Esophagus muscularis mucosa (tissue), 4 donors: ENCODE measurements at places on chromosomes 11 and 22. TPM values are rescaled to one million over a fixed set of nuclear protein-coding genes. Genes with fewer than 3 reads are reported as not detected.

DNA sequence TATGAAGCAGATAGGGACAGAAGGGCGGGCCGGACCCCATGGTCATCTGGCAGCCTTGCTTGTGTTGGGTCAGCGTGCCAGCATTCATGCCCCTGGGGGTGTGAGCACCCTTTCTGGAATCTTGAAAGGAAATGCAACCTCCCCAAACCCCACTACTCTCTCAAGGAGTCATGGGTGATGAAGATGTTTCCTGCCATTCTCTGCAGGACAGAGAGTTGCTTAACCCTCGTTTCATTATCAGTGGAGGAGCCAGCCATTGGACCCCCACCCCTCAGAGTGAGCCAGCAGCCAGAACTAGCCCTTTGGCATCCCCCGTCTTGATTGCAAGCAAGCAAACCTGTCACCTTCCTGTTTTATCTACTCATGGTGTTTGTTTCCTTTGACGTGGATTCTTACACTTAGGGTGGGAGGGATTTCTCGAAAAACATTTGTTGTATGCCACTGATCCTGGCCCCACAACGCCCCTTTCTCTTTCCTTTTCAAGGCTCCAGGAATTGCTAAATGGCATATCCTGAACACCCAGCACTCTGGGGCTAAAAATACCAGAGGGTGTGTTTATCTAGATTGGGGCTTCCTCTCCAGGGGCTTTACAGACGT lies 258.3 kb downstream of the ETS1 start:
- H3K36me3 ChIP-seq, result no peaks in the 10 kb centered on the region
- no peaks in the 10 kb centered on the region for H3K27me3 ChIP-seq
- H3K4me3 ChIP-seq, result no peak overlapping the region
- no peak for DNase-seq
- no peaks in the 10 kb centered on the region for H3K4me1 ChIP-seq
- no peak overlapping the region for H3K27ac ChIP-seq

- no peak overlapping the region for H3K27ac ChIP-seq
- no peak overlapping the region for H3K4me3 ChIP-seq
- no peak for DNase-seq
- H3K36me3 ChIP-seq, result no peaks in the 10 kb centered on the region
- no peaks in the 10 kb centered on the region for H3K27me3 ChIP-seq
Measured at GRCh38 chr22:41052661-41053490, 39.5 kb upstream of the EP300 start.

DNA sequence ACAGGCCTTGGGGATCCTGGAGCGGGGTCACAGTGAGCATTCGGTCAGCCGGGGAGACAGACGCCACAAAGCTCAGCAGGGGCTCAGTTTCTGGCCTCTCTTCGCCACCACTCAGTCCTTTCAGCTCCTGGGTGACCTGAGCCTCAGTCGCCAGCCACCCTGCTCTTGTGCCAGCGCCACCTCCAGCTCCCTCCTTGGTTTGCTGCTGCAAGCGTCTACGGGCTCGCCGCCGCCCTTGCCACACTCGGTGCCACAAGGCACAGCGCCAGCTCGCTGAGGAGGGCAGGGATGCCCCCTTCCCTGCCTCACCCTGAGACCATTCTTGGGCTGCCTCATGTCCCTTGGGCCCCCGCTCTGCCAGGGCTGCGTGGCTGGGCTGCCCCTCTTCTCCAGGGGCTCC lies 1.5 kb upstream of the EEF1G start:
- peak overlapping the region; percentile 94 for H3K27ac ChIP-seq
- H3K4me3 ChIP-seq, result peak overlapping the region; percentile 84
- no peak for DNase-seq

DNA sequence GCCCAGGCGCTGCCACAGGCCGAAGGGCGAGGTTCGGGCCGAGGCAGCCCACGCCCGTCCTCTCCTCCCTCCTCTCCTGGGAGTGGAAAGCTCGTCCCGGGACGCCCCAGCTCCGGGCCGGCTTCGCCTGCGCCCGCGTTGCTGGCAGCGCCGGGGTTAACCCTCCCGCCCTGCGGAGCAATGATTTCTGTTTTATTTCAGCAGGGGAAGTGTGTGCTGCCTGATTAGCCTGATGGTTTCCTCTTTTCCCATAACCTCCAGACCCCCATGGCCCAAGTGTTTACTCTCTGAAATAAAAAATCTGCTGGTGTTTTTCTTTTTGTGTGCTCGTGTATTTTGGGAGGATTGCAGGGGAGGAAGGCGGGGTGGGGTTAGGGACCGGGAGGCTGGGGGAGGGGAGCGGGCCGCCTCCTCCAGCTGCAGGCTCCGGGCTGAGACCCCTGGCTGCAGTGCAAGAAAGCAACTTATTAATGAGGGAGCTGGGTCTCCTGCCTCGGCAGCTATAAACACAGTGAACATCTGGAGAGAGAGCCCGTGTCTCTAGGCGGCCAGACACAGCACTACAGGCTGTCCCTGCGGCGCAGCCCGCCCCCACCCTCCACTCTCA lies 38.6 kb downstream of the ETS1 start:
- H3K36me3 ChIP-seq, result no peaks in the 10 kb centered on the region
- peak overlapping the region; percentile 66 for H3K27ac ChIP-seq
- DNase-seq, result no peak
- H3K27me3 ChIP-seq, result no peaks in the 10 kb centered on the region
- peak overlapping the region; percentile 54 for H3K4me3 ChIP-seq

- H3K4me3 ChIP-seq, result no peak overlapping the region
- no peak for DNase-seq
- no peaks in the 10 kb centered on the region for H3K27me3 ChIP-seq
- peaks cover 41% of the 10 kb centered on the region for H3K36me3 ChIP-seq
Measured at GRCh38 chr22:32818446-32819115, 17.1 kb downstream of the TIMP3 start.

DNA sequence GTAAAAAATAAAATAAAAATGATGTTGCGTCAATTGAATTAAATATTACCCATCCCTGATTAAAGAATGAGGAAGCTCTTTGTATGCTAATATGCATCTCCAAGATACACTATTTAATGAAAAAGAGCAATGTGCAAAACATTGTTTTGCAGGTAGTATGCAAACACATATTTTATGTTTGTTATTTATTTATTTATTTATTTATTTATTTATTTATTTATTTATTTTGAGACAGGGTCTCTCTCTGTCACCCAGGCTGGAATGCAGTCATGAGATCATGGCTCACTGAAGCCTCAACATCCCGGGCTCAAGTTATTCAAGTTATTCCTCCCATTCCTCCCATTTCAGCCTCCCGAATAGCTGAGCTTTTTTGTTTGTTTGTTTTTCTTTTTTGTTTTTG lies 7.2 kb upstream of the CHST1 start:
- no peaks in the 10 kb centered on the region for H3K36me3 ChIP-seq
- H3K27ac ChIP-seq, result no peak overlapping the region
- DNase-seq, result no peak
- H3K27me3 ChIP-seq, result no peaks in the 10 kb centered on the region

GRCh38 chr11:44608991-44609782 lies 43.7 kb downstream of the CD82 start:
- no peaks in the 10 kb centered on the region for H3K36me3 ChIP-seq
- peak overlapping the region; percentile 56 for H3K27ac ChIP-seq
- no peak overlapping the region for H3K4me3 ChIP-seq
- H3K4me1 ChIP-seq, result peaks cover 51% of the 10 kb centered on the region
- no peaks in the 10 kb centered on the region for H3K27me3 ChIP-seq
- no peak for DNase-seq

- DNase-seq, result no peak
- H3K36me3 ChIP-seq, result peaks cover 56% of the 10 kb centered on the region
Measured at GRCh38 chr11:59801981-59802638, 8.5 kb downstream of the MRPL16 start.

The PAFAH1B2 gene
- total RNA-seq, result 47.9 TPM

The DEPDC5 gene
- 10.6 TPM for total RNA-seq

The TRIM51 gene
- not detected for total RNA-seq

The KCNK4 gene
- total RNA-seq, result not detected

The LMO2 gene
- 15.7 TPM for total RNA-seq
